ENCODE measurements at places on chromosomes 1 and 21.

GRCh38 chr1:62420214-62420613 lies 16.6 kb upstream of the USP1 start:
- no peak for DNase-seq

- DNase-seq, result no peak
Measured at GRCh38 chr1:90291431-90292216, 296.7 kb downstream of the ZNF326 start.

- DNase-seq, result peak; percentile 75
Measured at GRCh38 chr1:68321084-68321685, 88.9 kb upstream of the WLS start.

GRCh38 chr1:248696261-248696660 lies 6.3 kb downstream of the OR14I1 start:
- DNase-seq, result no peak

DNA sequence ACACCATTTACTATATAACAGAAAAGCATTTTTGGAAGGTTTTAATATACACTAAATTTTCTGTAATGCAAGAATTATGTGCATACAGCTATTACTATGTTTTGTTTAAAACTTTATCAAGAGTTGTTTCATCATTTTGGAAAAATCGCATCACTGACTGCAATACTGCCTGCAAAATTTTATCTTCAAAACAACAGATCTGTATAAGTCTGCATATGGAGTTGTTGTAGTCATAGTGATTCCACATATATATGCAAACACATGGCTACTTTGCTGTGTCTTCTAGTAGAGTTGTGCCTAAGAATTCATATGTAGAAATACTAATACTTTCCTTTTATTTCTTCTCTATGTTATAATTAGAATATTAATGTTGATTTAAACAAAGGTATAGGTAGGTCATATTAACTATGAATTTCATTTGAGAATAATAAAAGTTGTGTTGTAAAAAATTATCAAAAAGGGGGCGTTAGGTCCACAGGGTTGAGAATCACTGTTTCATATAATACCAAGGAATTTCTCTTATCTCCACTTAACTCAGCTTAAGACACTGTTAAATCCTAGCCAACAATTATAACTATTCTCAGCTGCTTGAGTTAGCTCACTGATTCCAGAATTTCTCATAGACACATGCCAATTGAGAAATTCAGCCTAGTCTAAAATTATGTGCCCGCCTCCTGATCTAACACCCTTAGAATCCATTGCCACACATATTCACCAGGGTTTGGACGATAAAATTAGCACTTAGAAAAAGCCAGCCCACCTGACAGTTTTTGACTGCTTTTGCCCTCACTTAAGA lies 22.9 kb upstream of the LAMC1 start:
- no peak for DNase-seq

GRCh38 chr1:8367571-8368194 lies 49.8 kb downstream of the SLC45A1 start:
- no peak for DNase-seq

DNA sequence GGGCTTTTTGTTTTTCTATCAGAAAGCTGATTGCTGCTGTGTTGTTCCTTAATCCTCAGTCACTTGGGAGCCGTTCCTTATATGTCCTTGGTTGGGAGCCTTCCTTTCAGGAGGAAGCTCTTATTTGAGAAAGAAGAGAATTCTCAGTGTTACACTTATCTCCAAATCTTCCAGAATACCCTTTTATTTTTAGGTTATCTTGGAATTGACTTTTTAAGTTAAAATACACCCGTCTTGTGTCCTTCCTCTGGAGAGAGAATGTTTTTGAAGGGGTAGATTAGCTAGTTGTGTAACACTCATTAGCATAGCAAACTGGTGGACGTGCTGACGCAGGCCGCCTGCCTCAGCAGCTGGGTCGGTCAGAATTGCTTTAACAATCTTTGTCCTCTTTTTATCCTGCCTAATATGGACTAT lies 42.1 kb downstream of the LRRC8B start:
- peak; percentile 68 for DNase-seq

Measured in sciatic nerve (tissue), 2 donors.